ENCODE measurements at places on chromosomes 16 and 17. TPM values are rescaled to one million over a fixed set of nuclear protein-coding genes. Genes with fewer than 3 reads are reported as not detected.

GRCh38 chr16:974611-975261 is 4.0 kb upstream of the LMF1 start:
- DNase-seq, result no peak

DNA sequence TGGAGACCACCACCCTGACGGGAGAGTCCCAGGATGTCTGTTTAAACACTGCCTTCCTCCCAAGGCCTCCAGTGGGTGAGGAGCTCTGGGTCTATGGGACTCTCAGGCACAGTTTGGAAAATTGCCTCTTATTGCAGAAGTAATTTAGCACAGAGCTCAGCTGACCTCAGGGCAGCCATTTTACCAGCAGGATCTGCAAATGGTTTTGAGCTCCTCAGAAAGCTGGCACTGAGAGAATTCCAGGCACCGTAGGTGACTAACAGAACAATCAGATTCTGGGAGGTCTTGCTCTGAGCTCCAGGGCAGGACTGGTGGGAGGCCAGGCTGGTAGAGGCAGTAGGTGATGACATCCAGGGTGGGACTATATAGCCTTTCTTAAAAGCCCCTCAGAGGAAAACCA is 17.3 kb upstream of the C16orf74 start:
- DNase-seq, result no peak

DNA sequence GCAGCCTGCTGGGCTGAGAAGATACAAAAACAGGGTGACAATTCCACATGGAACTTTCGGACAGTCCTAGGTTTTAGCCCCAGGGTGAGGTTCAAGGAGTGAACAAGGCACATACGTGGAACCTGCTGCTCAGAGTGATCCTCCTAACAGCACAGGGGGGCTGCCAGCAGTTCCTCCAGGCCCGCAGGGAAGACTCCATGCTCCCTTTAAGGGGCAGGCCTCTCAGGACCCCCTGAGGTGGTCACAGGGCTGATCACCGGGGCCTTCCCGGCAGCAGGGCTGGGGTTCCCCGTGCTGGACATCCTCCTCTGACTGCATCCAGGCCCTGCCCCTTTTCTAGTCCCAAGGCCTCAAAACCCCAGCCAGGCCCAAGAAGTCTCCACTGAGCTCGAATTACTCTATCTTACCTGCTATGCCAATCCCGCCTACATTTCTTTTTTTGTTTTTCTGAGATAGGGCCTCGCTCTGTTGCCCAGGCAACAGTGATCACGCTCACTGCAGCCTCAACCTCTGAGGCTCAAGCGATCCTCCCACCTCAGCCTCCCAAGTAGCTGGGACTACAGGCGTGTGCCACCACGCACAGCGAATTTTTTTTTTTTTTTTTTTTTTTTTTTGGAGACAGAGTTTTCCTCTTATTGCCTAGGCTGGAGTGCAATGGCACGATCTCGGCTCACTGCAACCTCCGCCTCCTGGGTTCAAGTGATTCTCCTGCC is 10.4 kb downstream of the CANT1 start:
- DNase-seq, result peak; percentile 71

The SULT1A2 gene
- 2.5 TPM for total RNA-seq

The C1QL1 gene
- not detected for total RNA-seq

All from mesenteric fat pad (tissue), 1 donor.